ENCODE measurements at places on chromosomes 5 and 9.

DNA sequence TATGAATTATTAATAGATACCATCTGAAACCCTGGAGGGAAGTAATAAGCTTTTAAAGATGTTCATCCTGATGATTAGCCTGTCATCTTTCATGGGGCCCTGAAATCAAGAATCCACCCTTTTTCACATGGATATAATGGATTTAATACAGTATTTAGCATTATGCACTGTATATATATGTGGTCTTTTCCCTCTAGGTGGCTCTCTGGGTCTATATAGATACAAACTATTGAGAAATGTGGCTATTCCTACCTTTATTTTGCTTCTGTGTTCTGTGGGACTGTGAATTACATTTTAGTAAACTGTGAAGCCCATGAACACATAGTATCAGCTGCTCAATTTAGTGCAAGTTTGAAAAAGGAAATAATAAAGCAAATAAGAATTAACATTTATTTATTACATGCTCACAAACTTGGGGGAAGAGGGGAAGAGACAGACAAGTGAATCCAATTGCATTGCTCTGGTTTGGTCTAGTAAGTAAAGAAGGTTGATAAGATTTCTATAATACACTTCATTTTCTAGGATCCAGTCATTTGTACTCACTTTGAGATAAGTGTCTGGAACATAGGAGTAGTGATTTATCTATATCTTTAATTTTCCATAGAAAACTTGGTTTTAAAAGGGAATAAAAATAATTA is 112.2 kb downstream of the SCAMP1 start:
- DNase-seq = no peak

GRCh38 chr9:96620832-96621269 is 1.2 kb upstream of the CDC14B start:
- no peak for DNase-seq

- DNase-seq = no peak
Observed at GRCh38 chr5:130035388-130035787, 131.1 kb downstream of the CHSY3 start.

DNA sequence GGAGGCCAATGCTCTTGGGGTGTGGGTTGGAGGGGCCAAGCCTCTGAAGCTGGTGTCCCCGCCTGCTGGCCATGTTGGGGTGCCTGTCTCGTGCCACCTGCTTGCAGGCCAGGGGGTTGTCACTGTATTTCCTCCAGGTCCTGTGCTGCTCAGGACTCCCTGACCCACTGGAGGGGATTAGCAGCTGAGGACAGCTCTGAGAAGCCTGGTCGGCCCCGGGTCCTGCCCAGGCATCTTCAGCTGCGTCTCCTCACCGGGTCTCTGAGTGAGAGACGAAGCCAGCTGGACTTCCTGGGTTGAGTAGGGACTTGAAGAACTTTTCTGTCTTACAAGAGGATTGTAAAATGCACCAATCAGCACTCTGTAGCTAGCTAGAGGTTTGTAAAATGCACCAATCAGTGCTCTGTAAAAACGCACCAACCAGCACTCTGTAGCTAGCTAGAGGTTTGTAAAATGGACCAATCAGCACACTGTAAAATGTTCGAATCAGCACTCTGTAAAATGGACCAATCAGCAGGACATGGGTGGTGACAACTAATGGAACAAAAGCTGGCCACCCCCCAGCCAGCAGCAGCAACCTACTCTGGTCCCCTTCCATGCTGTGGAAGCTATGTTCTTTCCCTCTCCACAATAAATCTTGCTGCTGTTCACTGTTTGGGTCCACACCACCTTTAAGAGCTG is 20.6 kb upstream of the SLC9A3 start:
- DNase-seq = no peak

- DNase-seq = no peak
Observed at GRCh38 chr9:136648751-136649150, 14.0 kb upstream of the EGFL7 start.

- no peak for DNase-seq
Observed at GRCh38 chr5:176359658-176360057, 1.9 kb downstream of the KIAA1191 start.

DNA sequence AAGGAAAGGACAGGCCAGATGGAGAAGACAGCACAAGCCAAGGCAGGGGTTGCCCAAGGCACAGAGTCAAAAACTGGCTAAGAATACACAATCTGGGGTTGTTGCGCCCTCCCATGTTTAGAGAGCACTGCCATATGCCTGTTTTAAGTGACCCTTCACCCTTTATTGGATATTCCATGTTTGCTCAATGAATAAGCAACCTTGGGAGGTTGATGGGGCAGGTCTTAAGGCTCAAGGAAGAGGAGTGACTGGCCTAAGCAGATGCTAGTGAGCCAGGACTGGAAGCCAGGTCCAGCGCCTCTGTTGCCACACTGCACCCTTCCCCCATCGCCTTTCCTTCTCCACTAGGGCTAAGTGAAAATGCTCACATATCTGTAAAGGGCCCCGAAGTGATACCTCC is 6.7 kb downstream of the TXN start:
- DNase-seq = no peak

DNA sequence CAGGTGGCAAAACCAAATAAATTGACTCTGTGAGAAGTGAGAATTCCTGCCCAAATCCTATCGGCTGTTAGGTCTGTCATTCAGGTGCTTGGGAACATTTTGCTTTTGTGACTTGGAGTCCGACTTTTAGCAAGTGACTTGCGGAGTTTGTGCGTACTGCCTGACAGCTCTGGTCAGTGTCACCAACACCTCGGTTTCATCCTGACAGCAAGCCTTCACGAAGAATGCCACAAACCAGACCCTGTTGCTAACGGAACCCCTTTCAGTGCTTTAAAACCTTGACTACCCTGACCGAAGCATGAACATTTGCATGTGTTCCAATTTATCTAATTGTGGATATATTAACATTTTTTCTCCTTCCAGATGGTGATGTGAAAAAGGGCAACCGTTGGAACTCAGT is 26.5 kb downstream of the LIX1 start:
- DNase-seq = no peak

- no peak for DNase-seq
Observed at GRCh38 chr5:16866795-16867576, 69.1 kb downstream of the MYO10 start.

GRCh38 chr9:19429595-19429994 is 20.8 kb downstream of the ACER2 start:
- no peak for DNase-seq

DNA sequence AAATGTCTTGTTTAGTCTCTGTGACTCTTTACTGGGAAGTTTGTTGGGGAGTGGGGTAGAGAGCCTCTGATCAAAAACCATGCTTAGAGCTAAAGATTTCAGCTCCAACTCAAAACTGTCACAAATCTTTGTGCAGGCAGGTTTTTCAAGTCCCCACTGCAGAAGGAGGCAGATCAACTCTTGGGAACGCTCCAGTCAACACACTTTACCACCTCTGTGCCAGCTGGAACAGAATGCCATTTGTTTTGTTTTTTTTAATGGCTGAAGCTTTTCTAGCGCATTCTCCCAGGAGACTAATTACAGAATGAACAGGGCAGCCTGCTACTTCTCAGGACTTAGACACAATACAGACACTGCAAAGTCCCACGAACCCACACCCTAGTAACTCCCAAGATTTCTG is 17.9 kb upstream of the LHX6 start:
- DNase-seq = no peak

- DNase-seq = no peak
Observed at GRCh38 chr5:400282-401145, 42.5 kb upstream of the EXOC3 start.

DNA sequence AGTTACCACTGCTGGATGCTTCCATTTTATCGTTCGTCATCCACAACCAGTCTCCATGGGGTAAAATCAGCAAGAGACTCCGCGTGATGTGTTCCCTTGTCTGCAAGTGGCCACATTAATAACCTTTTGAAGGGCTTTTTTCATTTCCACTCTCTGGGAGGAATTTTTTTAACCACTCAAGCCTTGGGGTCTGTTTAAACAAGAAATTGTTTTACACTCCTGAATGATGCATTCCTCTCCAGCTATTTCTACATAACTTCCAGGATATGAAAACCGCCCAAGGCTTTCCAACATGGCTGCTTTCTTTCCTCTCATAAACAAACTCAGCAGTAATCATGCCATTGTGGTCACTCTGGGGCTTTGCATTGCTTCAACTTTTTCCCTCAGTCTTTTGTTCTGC is 217.2 kb upstream of the DAPK1 start:
- no peak for DNase-seq

DNA sequence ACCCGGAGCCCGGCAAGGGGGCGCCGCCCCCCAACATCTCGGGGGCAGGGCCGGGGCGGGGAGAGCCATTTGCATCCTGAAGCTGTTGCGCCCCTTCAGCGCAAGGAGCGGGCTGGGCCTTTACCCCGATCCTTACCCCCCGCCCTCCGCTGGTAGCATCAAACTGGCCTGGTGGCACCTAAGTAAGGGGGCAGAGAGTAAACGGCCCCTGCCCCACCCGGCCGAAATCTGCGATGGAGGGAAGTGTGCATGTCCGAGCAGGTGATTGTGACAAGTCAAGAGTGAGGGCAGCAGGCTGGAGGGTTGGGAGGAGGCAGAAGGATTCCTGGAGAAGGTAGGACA is 101.2 kb downstream of the ESM1 start:
- no peak for DNase-seq

- no peak for DNase-seq
Observed at GRCh38 chr9:123696476-123696875, 233.4 kb downstream of the DENND1A start.

GRCh38 chr5:136192015-136192525 is 892 bp downstream of the SMIM32 start:
- no peak for DNase-seq

GRCh38 chr5:143205386-143205785 is 198.1 kb downstream of the NR3C1 start:
- DNase-seq = no peak

DNA sequence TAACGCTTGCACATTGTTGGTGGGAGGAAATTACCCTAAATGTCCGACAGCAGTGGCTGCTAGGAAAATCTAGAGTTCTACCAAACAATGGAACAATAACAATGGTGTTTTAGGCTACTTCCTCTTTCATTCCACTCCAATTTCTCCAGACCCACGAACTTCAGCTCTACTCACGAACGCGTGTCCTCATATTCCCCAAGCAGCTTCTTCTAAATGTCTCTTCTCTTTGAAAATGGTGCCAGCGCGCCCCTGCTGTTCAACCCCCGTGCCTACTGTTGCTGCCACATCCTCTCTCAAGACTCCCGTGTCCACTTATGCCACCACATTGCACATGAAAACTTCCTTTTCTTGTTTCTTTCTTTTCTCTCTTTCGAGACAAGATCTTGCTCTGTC is 25.6 kb downstream of the OR2V2 start:
- DNase-seq = no peak

GRCh38 chr5:111675201-111675934 is 81.6 kb downstream of the NREP start:
- DNase-seq = no peak

GRCh38 chr5:10635257-10635866 is 71.5 kb downstream of the ANKRD33B start:
- DNase-seq = peak; percentile 47

GRCh38 chr5:154220625-154221024 is 30.1 kb downstream of the GALNT10 start:
- no peak for DNase-seq

- DNase-seq = no peak
Observed at GRCh38 chr5:174612686-174613085, 111.7 kb upstream of the MSX2 start.

DNA sequence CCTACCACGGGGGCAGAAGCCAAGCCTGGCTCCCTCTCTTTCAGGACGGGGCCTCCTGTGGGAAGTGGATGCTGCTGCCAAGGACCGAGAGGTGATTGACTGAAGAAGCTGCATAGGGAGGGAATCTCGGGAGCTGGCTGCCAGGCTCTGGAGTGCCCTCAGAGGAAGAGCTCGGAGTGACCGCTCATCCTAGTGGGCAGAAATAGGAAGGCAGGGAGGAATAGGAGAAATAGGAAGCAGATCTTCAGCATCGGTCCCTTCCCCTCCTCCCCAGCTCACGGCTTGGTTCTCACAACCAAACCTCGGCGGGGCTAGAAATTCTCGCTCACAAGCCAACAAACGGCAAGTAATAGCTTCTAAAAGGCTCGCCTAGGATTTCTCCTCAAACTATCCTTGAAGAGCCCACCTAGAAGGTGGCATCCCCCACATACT is 159.9 kb upstream of the RAI14 start:
- no peak for DNase-seq

GRCh38 chr5:160441311-160441781 is 19.7 kb downstream of the PTTG1 start:
- no peak for DNase-seq

GRCh38 chr9:75658301-75658905 is 232.1 kb upstream of the PCSK5 start:
- no peak for DNase-seq

DNA sequence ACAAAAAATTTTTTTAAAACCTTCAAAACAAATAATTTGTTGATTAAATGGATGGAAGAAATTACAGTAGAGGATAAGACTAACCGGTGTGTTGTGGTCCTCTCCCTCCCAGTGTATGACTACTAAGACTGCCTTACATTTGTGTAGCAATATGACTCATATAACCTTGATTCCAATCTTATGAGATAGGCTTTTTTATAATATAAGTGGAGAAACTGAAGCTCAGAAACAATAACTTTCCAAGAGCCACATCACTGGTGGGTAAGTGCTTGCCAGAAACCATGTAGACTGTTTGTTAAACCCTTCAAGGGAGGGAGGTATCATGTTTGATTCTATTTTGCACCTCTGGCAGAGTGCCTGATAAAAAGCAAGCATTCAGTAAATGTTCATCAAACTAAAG is 47.5 kb downstream of the NLN start:
- DNase-seq = no peak

DNA sequence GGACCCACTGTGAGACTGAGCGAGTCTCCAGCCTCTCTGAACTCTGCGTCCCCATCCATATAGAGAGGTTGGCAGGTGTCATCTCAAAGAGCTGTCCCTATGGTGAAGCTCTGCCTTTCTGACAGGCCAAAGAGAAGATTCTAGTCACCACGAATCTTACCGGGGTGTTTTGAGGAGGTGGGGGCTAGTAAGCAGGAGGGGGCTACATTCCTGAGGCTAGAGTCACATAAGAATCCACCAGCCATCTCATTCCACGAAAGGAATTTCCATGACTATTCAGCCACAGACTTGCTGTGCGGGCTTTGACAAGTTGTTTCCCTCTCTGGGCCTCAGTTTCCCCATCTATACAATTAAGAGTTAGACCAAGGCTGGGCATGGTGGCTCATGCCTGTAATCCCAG is 16.3 kb downstream of the PDGFRB start:
- no peak for DNase-seq

- no peak for DNase-seq
Observed at GRCh38 chr5:171913987-171914273, 92.5 kb downstream of the FBXW11 start.

- DNase-seq = no peak
Observed at GRCh38 chr5:31846934-31847333, 208.0 kb downstream of the PDZD2 start.

Data from stimulated activated CD4-positive, alpha-beta T cell treated with anti-CD3 and anti-CD28 coated beads, TNF-alpha, amount 100 ng/mL, for 1 hour (primary cell).